Activated naive CD4-positive, alpha-beta T cell treated with anti-CD3 and anti-CD28 coated beads, Interleukin-2, amount 50 U/mL, for 72 hours (primary cell): ENCODE measurements at places on chromosomes 11 and 22. TPM values are rescaled to one million over a fixed set of nuclear protein-coding genes. Genes with fewer than 3 reads are reported as not detected.
A peak's percentile ranks its signal among the peaks of the same experiment; 100 is the strongest.

LIF gene
- 68.9 TPM for total RNA-seq

MMP8 gene
- total RNA-seq = not detected

GVQW3 gene
- total RNA-seq = 3.9 TPM

DAGLA gene
- total RNA-seq = not detected

KRTAP5-8 gene
- total RNA-seq = not detected

GRCh38 chr11:120184946-120185705, 25.7 kb upstream of the OAF start:
- no peak for DNase-seq

DNA sequence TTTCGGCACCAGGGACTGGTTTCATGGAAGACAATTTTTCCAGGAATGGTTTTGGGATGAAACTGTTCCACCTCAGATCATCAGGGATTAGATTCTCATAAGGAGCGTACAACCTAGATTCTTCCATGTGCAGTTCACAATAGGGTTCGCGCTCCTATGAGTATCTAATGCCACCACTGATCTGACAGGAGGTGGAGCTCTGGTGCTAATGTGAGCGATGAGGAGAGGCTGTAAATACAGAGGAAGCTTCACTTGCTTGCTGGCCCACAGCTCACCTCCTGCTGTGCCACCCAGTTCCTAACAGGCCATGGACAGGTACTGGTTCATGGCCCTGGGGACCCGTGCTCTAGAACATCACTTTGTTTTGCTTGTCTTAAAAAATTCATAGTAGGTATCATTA, 41.8 kb upstream of the AMPD3 start:
- peak; percentile 26 for DNase-seq

DNA sequence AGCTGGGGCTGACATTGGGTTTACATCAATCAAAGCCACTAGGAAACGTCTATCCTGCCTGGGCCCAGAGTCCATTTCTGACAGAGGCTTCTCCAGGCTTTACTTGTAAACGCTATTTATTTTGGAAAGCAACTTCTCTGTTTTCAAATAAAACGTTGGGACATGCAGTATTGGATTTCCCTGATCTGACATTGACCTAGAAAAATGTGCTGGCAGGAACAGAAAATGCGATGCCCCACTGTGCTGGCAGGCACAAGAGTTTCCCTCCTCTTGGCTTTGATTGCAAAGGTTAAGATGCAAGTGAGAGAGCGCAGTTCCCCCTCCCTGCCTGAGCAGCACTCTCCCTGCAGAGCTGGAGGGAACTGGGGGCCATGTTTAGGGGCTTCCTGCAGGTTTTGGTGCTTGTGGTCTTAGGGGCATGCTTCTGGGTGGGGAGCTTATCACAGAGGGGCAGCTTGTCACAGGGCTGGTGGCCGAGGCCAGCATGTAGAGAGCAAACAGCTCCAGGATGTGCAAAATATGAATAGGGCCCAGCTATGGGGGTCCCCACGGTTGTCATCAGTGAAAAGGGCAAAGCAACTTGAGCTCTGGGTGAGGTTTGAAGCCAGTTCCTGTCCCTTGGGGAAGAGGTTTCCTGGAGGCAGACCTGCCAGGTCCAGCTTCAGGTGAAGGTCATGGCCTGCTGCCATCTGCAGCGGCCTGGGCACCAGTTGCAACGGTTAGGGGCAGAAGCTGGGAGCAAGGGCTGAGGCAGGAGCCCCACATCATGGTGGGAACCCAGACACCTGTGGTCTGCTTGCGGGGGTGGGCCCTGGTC, 42.3 kb upstream of the DKK3 start:
- no peak for DNase-seq

- no peak for DNase-seq
Measured at GRCh38 chr11:62004473-62004872, 37.0 kb upstream of the FTH1 start.

DNA sequence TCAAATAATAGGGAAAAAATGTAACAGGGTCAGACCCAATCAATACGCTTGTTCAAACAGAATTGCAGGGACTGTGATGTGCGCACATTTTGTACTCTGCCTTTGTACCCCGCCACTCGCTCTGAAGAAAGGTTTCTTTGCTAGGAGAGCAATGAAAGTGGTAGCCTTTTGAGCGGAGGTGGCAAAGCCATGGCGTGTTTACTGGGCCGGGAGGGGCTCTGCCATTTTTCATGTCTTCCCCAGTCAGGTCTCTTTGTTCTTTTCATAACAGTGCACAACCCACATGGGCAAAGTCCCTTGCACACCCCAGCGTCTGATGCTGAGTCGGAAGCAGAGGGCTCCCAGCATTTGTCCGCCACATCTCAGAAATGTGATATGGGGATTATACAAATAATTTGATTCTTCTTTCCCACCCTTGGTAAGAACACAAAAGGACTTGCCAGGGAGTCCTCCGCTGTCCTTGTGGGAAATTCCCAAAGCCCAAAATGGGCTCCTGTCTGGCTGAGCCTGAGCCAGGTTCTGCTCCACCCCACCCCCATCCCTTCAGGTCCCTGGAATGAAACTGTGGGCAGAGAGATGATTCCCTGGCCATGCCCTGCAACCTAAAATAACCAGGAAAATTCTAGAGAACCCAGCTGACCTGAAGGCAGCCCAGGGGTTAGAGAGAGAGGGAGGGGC, 36.6 kb downstream of the C11orf58 start:
- no peak for DNase-seq

DNA sequence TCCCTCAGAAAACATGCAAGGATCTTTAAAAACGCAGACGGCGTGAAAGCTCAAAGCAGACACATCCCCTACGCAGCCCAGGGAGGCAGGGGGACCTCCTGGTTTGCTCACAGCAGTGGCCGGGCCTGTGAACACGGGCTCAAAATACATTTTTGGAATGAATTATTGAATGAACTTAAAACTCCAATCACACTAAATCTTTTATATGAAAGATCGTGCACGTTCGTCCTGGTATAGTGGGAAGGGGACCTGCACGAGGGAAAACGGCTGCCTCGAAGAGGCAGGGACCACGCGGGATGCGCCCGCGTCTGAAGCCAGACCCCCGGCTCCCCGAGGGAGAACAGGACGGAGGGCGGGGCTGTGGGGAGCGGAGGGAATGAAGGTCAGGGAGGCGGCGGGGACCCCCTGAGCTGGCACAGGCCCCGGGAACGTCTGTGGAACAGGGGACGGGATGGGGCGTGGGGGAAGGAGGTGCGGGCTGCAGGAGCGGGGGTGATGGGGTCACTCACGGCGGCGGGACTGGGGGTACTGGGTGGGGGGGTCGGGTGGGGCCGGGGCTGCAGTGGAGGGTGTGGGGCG, 1.3 kb upstream of the PANX2 start:
- DNase-seq = no peak

DNA sequence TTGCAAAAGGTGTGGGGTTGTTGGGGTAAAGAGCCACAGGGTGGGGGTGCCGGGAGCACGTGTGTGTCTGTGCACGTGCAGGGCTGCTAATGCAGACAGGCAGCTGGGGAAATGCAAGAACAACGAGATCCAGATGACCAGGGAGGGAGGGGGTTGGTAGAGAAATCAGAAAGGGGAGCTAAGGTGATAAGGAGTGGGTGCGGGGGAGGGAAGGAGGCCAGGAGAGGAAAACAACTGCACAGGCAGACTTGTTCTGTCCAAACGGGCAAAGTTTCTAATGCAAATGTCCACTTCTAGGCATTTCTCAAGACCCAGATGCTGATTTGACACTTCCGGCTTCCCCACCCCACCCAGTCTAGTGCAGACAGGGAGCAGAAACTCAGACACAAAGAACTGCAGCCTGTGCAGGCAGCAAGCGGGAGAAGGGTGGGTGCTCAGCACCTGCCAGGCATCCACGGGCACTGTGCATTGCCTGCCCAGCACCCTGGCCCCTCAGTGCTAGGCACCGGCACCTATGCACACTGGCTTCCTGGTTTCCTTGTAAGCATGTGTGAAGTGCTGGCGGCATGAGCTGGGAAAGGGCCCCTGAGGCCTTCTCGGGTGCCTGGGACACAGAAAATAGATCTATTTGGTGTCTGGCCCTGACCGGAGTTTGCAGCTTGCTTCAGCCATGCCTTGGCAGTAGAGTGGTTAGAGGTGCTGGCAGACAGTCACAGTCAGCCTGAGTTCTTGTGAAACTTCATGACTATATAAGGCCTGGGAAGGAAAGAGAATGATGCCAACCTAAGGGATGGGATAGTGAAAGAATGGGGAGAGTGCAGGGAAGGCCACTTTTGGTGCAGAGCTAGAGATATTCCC, 220.1 kb upstream of the SORL1-AS1 start:
- no peak for DNase-seq

- DNase-seq = no peak
Measured at GRCh38 chr11:93143186-93143585, 54.6 kb downstream of the SLC36A4 start.

- peak; percentile 45 for DNase-seq
Measured at GRCh38 chr11:68471360-68472340, 11.1 kb downstream of the PPP6R3 start.

GRCh38 chr11:75004215-75004614, 15.5 kb downstream of the NEU3 start:
- DNase-seq = no peak
